ENCODE measurements at places on chromosomes 12 and 14. TPM values are rescaled to one million over a fixed set of nuclear protein-coding genes. Genes with fewer than 3 reads are reported as not detected.

Gene GPD1
- 1.1 TPM for total RNA-seq

Gene TSHR
- 1.3 TPM for total RNA-seq

Gene TCL1B
- 0.21 TPM for total RNA-seq

Gene IFNG
- total RNA-seq = 1.1 TPM

Gene RABGGTA
- 66.5 TPM for total RNA-seq

Gene NEDD1
- total RNA-seq = 23.6 TPM

Gene ZFHX2
- 0.28 TPM for total RNA-seq

Gene MIP
- total RNA-seq = not detected

DNA sequence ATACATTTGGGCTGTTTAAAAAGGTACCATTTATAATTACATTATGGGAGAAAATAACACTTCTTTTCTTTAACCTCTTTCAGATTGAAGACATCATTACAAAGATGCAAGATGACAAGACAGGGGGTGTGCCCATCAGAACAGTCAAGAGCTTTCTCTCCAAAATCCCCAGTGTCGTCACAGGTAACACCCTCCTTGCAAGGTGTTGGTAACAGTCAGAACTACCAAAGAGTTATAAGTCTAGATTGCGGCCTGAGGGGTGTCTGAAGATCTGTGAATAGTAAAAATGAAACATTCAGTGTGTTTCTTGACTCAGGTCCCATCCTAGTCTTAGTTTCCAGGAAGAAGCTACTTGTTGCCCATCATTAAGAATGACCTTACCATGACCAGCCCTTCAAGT is 419.8 kb downstream of the RGS6 start:
- no peak overlapping the region for H3K27ac ChIP-seq
- H3K36me3 ChIP-seq = no peaks in the 10 kb centered on the region
- no peak for DNase-seq
- no peaks in the 10 kb centered on the region for H3K27me3 ChIP-seq
- no peaks in the 10 kb centered on the region for H3K4me1 ChIP-seq
- H3K4me3 ChIP-seq = no peak overlapping the region

DNA sequence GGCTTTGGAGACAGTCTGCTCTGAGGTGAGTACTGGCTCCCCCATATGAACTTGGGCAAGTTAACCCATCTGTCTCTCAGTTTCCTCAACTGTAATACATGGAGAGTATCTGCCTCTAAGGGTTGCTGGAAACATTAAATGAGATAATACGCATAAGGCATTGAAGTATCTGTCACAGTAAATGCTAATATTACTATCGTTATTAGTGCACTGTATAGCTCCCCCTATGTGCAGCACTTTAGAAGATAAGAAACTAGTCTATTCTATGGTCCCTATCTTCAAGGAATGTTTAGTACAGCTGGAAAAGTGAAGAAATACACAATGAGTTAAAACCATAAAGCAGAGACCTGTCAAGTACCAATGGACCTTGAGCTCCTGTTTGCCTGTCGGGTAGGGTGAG is 51.7 kb upstream of the CFL2 start:
- H3K27me3 ChIP-seq = no peaks in the 10 kb centered on the region
- no peak overlapping the region for H3K27ac ChIP-seq
- H3K4me3 ChIP-seq = no peak overlapping the region
- H3K4me1 ChIP-seq = no peaks in the 10 kb centered on the region

- no peaks in the 10 kb centered on the region for H3K36me3 ChIP-seq
- no peak overlapping the region for H3K27ac ChIP-seq
- H3K4me1 ChIP-seq = no peaks in the 10 kb centered on the region
- H3K27me3 ChIP-seq = no peaks in the 10 kb centered on the region
- H3K4me3 ChIP-seq = no peak overlapping the region
Observed at GRCh38 chr14:51620056-51620455, 31.7 kb upstream of the FRMD6 start.

- DNase-seq = no peak
- H3K4me1 ChIP-seq = no peaks in the 10 kb centered on the region
- H3K4me3 ChIP-seq = no peak overlapping the region
- no peaks in the 10 kb centered on the region for H3K27me3 ChIP-seq
- H3K36me3 ChIP-seq = no peaks in the 10 kb centered on the region
Observed at GRCh38 chr12:15829949-15830348, 40.8 kb upstream of the EPS8 start.

DNA sequence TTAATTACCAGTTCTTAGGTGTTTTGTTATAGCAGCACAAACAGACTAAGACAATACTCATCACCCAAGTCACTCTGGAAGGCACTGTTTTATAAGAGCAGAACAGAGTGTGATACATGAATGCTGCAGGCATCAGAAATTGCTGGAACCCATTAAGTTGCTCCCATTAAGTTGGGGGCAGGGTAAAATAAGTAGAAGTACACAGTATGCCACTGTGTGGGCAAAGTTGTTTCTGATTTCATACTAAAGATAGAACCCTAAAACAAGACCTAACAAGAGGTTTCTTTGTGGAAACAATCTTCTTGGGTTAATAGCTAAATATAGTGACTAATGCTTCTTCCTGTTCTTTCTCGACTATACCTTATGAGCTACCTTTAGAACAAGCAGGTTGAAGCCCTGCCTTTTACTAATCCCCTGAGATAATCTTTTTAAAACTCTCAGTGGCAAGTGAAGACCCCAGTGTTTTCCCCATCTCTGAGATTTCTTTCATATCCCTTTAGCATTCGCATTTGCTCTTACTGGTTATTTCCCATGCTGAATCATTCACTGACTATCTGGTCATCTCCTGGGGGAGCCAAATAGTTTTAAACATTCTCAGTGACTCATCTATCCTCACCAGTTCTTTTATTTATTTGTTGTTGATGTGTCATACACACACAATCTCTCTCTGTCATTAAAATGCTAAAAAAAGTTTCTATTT is 52.3 kb downstream of the SOCS2 start:
- DNase-seq = no peak
- no peaks in the 10 kb centered on the region for H3K27me3 ChIP-seq
- H3K27ac ChIP-seq = no peak overlapping the region
- H3K36me3 ChIP-seq = no peaks in the 10 kb centered on the region
